ENCODE measurements at places on chromosomes 12 and 14. TPM values are rescaled to one million over a fixed set of nuclear protein-coding genes. Genes with fewer than 3 reads are reported as not detected.

- no peak for DNase-seq
These were observed 117.5 kb downstream of the DACT1 start for GRCh38 chr14:58755031-58755925.

GRCh38 chr12:12954878-12955625 lies 3.1 kb upstream of the GPRC5D start:
- DNase-seq = no peak

DNA sequence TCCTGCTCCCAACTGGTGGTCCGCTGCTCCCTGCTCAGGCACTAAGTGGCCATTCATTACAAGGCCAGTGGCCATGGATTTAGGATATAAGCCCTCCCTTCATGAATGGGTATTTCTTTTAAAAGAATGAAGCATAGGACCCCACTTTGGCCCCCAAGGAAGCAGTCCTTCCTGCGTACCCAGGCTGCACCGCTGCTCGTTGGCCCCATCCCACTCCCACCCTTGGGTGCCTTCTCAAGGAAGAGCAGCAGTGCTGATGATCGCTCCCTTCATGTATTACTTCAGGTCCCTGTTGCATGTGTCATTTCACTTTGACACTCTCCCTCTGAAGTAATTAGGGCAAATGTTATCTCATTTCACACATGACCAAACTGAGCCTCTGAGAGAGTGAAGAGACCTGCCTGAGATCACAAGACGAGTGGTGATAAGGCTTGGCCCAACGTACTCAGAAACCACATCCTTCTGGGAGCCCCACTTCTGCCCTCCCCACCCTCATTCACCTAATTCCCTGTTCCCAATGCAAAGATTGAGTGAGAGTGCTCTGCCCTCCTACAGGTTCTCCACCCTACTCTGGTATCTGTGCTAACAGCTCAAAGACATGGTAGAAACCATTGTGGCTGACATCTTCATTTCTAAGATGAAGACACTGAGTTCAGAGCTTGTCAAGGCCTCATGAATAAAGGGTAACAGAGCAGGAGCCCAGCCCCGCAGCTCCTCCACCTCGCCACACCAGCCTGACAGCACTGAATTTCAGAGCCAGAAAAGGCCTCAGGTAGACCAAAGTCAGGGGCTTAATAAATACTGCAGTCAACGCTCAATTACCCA lies 10.3 kb upstream of the KRT2 start:
- no peak for DNase-seq

DNA sequence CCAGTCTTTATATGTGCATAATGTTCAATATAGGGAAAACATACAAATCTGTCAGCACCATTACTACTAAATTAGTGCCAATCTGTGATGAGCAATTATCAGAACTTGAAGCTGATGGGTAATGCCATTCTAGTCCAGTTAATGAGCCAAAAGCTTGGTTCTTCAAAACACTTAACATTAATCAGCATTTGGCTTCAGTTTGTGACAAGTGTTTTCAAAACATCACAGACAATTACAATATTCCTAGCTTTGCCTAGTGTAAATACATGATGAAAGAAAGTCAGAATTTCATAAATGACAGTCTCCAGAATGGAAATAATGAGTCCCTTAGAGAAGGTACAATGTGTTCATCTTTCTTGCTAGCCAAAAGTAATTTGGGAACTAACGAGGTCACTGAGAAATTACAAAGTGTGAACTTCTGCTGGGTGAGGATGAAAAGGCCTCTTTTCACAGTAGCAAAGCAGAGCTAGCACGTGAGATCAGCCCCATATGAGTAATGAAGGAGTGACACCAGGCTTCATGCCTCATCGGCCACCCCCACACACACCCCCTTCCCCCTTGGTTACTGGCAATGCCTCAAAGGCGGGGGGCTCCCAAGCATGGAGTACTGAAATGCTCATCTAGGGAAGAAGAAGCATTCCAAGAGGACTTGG lies 180.6 kb upstream of the EEA1 start:
- DNase-seq = no peak

PROX2 gene
- polyA plus RNA-seq = 0.44 TPM

GLT1D1 gene
- polyA plus RNA-seq = 1.5 TPM

YBX3 gene
- 215 TPM for polyA plus RNA-seq

CRIP1 gene
- polyA plus RNA-seq = 31.3 TPM

- DNase-seq = no peak
These were observed 2.2 kb downstream of the TMEM132C start for GRCh38 chr12:128269181-128269591.

KRT78 gene
- not detected for polyA plus RNA-seq

DNA sequence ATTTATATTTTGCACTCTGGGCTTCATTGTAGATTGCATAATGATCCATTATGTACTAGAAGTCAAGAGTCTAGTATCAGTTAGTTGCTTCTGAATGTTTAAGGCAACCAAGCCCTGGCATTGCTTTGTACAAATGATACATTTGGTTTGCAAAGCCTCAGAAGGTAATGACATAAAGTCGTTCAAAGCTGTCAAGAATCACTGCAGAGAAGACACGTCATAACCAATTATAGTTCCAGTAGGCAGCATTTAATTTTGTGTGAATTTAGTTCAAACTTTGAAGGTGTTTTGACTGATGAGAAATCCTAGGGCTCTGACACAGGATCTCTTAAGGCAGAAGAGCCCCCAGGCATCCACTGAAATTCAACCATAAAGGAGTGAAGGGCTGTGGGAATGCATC lies 163.0 kb upstream of the KRR1 start:
- no peak for DNase-seq

EID3 gene
- 5.3 TPM for polyA plus RNA-seq

DNA sequence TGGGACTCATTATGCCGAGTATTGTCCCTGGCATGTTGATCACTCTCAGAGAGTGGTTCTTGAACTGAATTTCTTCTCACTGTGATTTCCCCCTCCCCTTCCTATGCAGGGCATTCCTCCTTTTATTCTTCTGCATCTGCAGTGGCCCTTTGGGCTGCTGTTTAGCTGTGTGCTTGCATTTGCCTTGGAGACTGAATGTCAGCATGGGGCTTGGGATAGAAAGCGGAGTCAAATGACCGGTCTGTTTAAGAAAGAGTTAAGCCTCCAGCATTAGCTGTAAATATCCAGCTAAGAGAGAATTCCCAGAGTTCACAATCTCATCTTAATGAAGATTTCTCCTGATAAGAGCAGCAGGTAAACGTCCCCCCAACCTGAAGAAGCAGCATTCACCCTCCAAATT lies 65.6 kb upstream of the RMST start:
- no peak for DNase-seq

DNA sequence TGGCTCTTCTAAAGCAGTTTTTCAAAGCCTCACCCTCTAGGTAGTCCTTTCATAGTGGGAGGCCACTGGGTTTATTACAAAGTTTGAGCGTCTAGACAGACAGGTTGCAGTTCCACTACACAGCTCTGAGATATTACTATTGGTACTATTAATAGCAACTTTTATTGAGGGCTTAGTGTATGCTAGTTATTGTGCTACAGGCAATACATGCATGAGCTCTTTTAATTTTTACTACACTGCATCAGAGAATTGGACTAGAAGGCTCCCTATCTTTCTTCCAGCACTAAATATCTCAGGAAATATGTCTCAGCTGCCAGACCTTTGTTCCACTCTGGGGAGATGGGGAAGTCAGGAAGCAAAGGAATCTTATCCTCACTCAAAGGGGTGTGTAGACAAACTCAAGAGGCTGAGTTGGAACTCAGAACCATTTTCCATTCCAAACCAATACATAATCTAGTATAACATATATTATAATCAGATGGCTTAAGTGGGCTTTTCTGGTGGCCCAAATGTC lies 161.8 kb upstream of the SLC38A2 start:
- no peak for DNase-seq

DNA sequence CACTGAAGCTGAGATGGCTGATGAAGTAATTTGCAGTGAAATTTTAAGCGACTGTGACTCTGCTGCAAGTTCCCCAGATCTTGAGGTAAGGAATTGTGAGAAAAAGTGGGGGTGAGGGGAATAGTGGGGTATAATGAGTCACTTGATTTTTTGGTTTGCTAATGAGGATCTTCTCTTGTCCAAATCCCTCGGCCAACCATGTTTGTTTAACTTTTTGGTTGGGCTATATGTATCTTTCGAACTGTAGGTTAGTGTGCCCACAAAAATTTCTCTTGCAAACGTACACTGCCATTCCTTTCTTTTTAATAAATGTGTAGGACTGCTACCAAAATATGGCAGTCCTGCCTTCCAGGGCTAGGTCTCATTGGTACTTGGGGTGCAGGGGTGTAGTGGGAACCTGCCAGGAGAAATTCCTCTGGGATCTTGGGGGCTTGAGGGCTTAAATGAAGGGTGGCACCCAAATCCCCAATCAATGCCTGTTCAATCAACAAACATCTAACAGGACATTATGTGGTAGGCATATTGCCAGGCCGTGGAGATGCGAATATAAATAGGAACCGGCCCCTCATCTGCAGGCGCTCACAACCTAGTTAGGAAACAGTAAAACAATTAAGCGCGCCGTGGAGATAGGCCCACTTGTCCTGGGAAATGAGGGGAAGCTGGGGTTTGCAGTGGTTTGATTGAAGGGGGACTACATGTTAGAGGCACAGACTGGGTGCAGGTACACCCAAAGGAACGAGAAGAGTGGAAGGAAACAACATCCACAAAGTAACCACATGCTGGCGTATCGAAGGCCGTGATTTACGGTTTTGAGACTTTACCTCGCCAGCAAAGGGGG lies 1.3 kb upstream of the PABPN1 start:
- DNase-seq = no peak

GRCh38 chr12:79151956-79152355 lies 287.4 kb downstream of the SYT1 start:
- DNase-seq = no peak

- DNase-seq = no peak
These were observed 5.5 kb downstream of the CCDC92 start for GRCh38 chr12:123967121-123967586.

DNA sequence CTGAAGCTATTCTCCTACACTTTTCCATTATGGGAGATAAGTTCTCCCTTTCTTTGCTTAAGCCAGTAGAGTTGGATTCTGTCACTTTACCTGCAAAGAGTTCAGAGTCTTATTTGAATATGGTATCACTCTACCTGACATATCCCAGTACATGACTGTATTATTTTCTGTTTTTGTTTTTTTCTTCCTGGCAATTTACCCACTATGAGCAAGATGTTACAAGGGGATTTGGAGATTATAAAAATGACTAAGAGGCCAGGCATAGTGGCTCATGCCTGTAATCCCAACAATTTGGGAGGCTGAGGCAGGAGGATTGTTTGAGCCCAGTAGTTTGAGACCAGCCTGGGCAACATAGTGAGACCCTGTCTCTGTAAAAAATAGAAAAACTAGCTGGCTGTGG lies 46.4 kb upstream of the CHST11 start:
- no peak for DNase-seq

HHIPL1 gene
- polyA plus RNA-seq = 1.8 TPM

GRCh38 chr12:95318071-95318545 lies 100.5 kb downstream of the VEZT start:
- no peak for DNase-seq

- no peak for DNase-seq
These were observed 669.2 kb downstream of the DIO2 start for GRCh38 chr14:79542121-79542520.

KCNC2 gene
- 0.34 TPM for polyA plus RNA-seq

GRCh38 chr14:94225460-94226378 lies 51.6 kb downstream of the PPP4R4 start:
- DNase-seq = no peak

GRCh38 chr12:18323159-18323558 lies 61.8 kb downstream of the PIK3C2G start:
- DNase-seq = no peak

DNA sequence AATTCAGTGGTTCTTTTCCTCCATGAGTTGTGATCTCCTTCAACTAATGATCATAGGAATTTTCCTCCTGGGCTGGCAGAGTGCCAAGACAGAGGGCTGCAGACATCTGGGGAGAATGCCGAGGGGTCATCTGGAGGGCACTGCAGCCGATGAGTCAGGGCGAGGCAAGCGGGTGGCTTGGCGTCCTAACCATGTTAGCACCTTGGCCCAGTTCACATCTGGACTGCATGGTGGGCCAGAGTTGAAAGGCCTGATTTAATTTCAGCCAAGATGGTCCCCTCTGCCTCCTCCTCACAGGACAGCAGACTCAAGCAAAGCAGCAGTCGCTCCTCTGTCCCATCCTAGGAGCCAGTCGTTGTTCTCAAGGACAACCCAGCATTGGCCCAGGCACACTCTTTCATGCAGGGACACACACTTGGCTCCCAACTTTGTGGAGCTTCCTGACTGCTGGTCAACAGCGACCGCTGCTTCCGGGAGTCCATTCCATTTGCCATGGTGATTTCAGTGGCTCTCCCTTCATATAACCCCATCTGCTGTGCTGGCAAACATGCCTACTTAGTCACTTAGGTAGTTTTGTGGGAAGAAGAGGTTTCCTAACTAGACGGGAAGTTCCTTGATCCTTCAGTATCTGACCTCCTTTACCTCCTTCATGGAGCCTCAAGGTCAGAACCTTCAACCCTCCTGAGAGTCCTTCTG lies 161.8 kb downstream of the TTC8 start:
- no peak for DNase-seq

DNA sequence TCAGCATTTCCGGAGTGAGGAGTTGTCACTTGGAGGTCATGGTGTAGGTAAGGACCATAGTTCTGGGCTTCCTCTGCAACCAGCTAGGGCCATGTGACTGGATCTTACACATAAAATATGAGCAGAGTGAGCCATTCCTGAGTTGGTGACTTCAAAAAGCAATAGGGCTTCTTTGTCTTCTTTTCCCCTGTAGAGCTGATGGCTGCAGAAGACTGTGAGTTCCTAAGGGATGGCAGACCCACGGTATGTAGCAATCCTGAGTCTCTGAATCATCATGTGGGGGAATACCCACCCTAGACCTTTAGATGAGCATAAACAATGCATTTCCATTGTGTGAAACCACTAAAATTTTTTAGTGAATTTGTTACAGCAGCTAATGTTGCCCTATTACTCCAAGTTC lies 151.1 kb upstream of the TBX3 start:
- no peak for DNase-seq

DNA sequence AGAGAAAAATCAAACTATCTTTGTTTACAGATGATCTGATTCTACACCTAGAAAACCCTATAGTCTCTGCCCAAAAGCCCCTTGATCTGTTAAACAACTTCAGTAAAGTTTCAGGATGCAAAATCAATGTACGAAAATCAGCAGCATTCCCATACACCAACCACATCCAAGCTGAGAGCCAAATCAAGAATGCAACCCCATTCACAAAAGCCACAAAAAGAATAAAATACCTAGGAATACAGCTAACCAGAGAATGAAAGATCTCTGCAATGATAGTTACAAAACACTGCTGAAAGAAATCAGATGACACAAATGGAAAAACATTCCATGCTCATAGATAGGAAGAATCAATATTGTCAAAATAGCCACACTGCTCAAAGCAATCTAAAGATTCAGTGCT lies 265.7 kb downstream of the AEBP2 start:
- no peak for DNase-seq
